ENCODE measurements at places on chromosomes 3 and 15. TPM values are rescaled to one million over a fixed set of nuclear protein-coding genes. Genes with fewer than 3 reads are reported as not detected.

Gene TRAT1
- 1.3 TPM for total RNA-seq

Gene SCAPER
- 32.1 TPM for total RNA-seq

Gene SOX14
- not detected for total RNA-seq

Gene NR2E3
- 0.19 TPM for total RNA-seq

Measured in posterior vena cava (tissue), 2 donors.